ENCODE measurements at places on chromosomes 13 and 19.
A peak's percentile ranks its signal among the peaks of the same experiment; 100 is the strongest.

DNA sequence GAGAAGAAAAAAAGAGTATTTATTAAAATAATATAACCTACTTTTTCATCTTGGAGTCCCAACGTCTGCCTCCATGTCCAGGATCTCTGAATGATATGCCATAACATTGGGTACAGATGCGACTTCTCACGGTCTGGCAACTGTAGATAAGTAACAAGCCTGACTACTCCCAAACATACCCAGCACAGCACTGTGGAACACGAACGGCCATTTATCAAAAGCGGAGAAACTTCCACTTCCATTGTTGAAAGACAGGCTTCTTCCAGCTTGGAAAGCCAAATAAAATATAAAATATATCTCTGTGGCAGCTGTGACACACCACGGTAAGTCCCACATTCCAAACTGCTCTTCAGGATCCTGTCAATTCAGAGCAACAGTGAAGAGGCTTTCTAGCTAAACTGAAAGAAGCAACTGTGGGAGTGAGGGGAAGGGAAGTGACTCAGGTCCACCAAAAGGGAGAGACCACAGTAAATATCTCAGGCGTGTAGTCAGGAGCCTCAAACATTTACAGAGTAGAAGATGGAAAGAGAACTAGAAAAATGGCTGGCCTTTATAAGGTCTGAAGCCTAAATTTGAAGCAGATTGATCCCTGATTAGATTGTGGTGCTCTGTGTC lies 331.7 kb downstream of the LIG4 start:
- no peak for DNase-seq
- H3K36me3 ChIP-seq: no peaks in the 10 kb centered on the region
- H3K4me1 ChIP-seq: no peaks in the 10 kb centered on the region
- no peak overlapping the region for H3K4me3 ChIP-seq

DNA sequence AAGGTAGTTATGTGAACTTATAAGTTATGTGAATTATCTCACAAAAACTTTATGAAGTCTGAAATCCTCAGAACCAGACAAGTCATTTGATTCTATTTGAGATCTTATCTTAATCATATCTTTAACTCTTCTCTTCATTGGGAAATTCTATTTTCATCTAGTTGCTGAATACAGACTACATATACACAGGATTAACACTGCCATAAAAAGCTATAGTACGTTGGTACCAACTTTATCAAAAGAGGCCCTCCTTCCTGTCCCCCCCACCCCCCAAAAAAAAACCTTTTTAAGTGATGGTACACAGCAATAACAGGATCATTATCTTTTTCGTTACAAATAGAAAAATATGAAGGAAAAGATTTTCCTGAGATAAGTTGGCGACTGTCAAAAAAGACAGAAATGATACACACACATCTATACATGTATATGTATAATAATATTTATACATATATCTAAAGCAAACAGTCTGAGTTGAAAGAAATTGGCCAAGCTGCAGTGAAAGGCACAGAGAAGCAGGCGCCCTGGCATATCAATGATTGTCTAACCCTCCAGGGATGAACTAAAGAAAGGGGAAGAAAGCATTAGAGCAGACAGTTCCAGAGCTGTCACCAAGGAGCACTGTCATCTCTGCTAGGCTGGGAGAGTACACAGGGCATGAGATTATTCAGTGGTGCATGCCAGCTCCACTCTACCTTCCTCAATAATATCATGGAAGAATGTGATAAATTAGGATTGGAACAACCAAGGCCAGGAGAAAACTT lies 116.7 kb downstream of the KLF12 start:
- H3K27ac ChIP-seq: peak overlapping the region; percentile 25
- DNase-seq: peak; percentile 15
- H3K36me3 ChIP-seq: peaks cover 16% of the 10 kb centered on the region

DNA sequence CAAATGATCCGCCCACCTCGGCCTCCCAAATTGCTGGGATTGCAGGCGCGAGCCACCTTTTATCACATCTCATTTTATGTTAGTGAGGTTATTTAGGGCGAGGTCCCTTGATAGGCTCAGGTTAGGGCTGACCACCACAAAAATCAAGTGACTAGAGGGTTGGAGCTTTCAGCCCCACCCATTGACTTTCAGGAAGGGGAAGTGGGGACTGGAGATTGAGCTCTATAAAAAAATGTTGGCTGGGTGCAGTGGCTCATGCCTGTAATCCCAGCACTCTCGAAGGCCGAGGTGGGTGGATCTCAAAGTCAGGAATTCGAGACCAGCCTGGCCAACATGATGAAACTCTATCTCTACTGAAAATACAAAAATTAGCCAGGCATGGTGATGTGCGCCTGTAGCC lies 20.1 kb downstream of the FPR3 start:
- no peak overlapping the region for H3K27ac ChIP-seq
- no peaks in the 10 kb centered on the region for H3K36me3 ChIP-seq
- H3K4me3 ChIP-seq: no peak overlapping the region
- no peaks in the 10 kb centered on the region for H3K4me1 ChIP-seq

- H3K4me1 ChIP-seq: peaks cover 41% of the 10 kb centered on the region
- peak overlapping the region; percentile 97 for H3K27ac ChIP-seq
- H3K4me3 ChIP-seq: peak overlapping the region; percentile 61
Observed at GRCh38 chr19:19321141-19321577, 530 bp downstream of the MAU2 start.

DNA sequence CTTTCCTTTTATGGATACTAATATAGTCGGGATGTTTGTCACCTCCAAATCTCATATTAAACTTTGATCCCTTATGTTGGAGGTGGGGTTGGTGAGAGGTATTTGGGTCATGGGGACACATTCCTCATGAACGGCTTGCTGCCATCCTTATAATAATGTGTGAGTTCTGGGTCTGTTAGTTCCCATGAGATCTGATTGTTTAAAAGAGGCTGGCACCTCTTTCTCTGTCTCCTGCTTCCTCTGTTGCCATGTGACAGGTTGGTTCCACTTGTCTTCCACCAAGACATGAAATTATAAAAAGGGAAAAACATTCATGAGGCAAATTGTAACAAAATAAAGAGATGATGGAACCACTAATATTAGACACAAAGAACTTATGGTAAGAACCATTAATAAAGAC lies 107.8 kb upstream of the ATXN8OS start:
- no peak for DNase-seq
- no peaks in the 10 kb centered on the region for H3K4me1 ChIP-seq
- no peak overlapping the region for H3K4me3 ChIP-seq
- no peaks in the 10 kb centered on the region for H3K27me3 ChIP-seq
- H3K27ac ChIP-seq: no peak overlapping the region

DNA sequence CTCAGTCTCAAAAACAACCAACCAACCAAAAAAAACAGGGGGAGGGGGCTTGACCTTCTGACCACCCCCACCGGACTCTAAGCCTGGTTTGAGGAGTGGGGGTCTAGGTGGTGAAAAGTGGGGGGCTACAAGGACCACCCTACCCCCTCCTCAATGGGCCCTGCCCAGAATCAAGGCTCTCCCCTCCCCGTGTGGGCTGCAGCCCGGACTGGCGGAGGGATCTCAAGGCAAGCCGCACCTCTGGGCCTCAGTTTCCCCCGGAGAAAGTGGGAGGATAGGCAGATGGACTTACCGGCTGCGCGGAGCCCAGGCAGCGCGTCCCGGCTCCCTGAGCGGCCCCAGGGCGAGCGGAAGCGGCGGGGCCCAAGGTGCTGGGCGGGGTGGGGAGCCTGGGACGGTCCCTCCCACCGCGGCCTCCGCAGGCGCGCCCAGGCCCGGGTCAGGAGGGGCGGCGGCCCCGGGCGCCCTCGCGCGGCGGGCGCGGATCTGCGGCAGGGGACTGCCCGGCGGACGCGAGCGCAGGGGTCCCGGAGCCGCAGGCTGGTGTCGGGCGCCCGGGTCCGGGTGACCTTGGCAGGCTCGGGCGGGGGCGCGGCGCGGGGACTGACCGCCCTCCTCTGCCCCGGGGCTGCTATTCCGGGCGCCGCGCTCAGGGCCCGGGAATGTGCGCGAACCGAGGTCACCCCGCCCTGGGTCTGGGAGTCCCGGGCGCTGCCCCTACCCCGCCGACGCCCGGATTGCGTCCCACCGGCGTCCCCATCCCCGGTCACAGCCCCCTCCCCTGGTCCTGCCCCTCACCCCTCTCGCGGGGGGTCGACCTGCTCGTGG lies at the start of gene ADAMTSL5:
Gene ADAMTSL5, minus strand, starts transcription at position 349 of the 828 bp plus-strand sequence. CDS start 2,076 bp downstream, outside the sequence.
- no peaks in the 10 kb centered on the region for H3K27me3 ChIP-seq
- no peak within 1 kb of the TSS for H3K4me3 ChIP-seq
- no peak for DNase-seq
- H3K4me1 ChIP-seq: no peaks in the 10 kb centered on the region

- no peaks in the 10 kb centered on the region for H3K4me1 ChIP-seq
- H3K27me3 ChIP-seq: no peaks in the 10 kb centered on the region
- H3K27ac ChIP-seq: no peak overlapping the region
- DNase-seq: no peak
- no peak overlapping the region for H3K4me3 ChIP-seq
Observed at GRCh38 chr19:46759817-46760333, 13.6 kb upstream of the STRN4 start.

Measured in DND-41 (cell line).